NCI-H1436 (cell line): ENCODE measurements at places on chromosomes 6 and 20.

DNA sequence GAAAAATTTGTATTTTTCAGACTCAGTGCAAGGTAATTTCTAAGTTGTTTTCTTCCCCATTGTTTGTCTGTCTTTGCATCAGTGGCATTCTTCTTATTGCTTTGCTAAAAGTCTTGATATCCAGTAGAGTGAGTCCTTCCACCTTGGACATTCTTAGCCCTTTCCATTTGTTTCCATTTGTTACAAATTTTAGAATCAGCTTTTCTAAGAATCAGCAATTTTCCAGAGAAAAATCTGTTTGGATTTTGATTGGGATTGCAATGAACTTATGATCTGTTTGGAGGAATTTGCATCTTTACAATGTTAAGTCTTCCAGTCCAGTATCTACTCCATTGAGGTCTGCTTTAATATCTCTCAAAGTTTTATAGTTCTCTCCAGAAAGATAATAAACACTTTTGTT lies 36.4 kb downstream of the LRRN4 start:
- DNase-seq, result no peak

DNA sequence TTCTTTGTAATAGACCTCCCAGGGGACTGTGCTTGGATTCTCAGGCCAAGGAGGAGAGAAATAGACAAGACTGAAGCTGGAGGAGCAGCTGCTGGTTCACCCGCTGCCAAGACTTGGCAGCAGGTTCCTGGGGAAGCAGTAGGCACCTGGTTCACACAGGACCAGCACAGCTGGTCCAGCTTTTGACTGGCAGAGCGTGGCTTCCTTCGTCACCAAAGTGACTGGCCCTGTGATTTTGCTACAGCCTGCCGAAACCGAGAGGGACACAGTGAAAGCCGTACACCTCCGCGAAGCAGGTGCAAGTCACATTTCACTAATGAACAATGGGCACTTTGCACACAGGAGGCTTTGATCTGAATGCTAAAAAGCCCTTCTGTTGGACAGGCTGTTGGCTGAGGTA lies 199.0 kb downstream of the RNF144B start:
- DNase-seq, result no peak

DNA sequence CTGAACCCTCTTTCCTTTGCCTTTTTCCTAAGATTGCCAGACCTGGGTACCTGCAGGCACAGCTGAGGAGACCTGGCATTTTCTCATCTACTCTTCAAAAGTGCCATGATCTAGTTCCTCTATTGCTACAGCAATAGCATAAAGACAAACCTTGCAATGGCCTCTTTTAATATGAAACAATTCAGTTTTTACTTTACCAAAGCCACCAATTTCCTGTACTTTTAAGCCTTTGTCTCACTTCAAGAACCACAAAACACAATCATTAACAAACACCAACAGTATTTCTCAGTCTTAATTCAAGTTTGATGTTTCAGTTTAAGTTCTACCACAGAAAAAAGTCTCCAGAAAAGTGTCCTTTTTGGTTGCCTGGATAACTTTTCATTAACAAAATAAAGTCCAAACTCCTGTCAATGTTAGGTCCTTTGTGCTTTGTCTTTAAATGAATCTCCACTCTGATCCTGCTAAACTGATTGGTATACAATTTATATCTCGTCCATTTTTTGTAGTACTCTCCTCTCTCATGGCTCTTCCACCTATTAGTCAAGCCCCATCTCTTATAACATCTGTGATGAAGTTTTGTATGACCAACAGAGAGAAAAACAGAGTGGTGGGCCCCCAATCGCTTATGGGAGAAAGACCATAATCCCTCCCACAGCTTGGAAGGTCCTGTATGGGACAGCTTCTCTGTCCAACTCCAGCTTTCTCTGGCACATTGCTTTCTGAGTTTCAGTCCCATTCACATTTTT lies 50.5 kb upstream of the THEMIS start:
- DNase-seq, result no peak

- no peak for DNase-seq
Observed at GRCh38 chr20:58084566-58084965, 143.9 kb downstream of the ANKRD60 start.

DNA sequence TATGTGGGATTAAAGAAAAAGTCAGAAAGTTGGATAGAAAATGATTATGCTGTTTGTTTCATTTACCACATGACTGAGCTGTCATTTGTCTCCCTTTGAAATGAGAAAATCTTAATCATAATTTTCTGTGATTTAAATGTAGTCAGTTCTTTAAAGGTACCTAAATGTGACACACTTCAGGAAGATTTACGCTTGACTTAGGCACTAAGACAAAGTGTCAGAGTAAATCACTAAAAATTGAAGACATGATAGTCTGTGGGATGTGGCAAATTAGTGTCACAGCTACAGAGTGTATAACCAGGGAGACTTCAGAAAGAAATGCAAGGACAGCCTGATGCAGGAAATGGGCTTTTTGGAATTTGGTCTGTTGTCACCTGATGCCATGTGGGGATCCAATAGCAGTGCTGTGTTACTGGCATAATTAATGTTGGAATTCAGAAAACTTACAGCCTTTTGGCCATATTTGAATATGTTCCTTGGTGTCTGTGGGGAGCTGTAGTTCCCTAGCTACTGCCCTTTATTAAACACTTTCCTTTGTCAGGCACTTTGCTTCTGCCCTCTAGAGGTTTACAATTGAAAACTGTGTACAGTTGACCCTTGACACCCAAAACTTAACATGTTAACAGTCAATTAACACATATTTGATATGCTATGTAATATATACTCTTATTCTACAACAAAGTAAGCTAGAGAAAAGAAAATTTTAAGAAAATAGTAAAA lies 493.8 kb downstream of the UTRN start:
- DNase-seq, result no peak

GRCh38 chr20:35006531-35006971 lies 50.9 kb downstream of the MYH7B start:
- no peak for DNase-seq

GRCh38 chr6:21181866-21182265 lies 411.7 kb upstream of the SOX4 start:
- no peak for DNase-seq
